IPS-NIHi11 (cell line): ENCODE measurements at places on chromosomes 12 and 14.
A peak's percentile ranks its signal among the peaks of the same experiment; 100 is the strongest.

DNA sequence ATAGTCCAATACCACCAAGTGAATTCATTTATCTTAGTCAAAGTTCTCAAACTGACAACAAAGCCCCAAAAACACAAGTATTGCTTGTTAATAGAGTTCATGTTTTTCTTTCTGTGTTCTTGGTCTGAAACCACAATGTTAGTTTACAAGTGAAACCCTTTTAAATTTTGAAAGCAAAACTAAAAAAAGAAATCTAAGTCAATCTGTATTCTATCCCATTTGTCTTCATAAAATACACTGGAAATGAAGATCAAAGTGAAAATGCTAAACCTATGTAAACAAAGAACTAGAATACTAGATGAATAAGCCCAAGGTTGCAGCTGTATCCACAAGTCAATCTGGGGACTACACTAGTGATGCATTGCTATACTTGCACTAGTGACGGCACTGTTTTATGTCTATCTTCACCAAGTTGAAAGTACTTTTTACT lies 10.4 kb downstream of the MAP4K5 start:
- no peak for DNase-seq

DNA sequence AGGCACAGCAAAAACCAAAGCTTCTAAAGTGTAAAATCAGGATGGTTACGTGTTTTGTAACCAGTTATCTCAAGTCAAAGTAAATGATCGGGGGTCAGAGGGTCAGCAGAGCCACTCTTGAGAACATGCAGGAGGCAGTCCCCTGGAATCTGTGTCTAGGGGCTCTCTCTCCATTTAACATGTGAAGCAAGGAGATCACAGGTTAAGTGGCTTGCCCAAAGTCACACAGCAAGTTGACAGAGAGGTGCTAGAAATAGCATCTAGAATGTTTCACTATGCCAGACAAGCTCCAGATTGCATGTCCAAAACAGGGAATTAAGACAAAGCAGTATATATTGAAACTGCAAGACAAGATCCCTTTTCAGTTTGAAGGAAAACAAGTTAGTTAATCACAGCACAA lies 33.4 kb downstream of the PPTC7 start:
- DNase-seq: no peak

DNA sequence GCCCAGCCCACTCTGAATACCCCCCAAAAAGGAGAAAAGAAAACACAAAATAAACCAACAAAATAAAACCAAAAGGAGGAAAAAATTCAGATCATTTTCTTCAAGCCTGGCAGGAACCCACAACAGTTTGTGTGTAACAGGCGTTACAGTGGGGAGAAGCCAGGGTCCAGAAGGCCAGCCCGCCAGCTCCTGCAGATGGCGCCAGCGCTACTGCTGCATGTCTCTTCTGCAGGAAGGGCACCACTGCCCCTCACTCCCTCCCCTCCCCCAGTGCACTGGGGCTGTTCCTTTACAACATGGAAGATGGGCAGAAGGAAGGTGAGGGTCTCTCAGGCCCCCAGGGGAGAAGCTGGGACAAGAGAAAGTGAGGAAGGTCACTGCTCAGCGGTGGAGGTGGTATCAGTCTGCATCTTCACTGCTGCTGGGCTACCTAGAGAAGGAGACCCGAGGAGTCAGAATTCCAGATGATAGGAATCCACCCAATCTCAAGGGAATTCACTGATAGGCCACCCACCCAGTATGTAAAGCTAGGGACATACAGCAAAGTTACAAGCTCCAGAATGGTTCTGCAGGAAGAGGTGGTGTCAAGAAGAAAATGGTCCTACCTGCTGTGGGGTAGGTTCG lies 2.3 kb upstream of the NOP2 start:
- peak; percentile 90 for DNase-seq

DNA sequence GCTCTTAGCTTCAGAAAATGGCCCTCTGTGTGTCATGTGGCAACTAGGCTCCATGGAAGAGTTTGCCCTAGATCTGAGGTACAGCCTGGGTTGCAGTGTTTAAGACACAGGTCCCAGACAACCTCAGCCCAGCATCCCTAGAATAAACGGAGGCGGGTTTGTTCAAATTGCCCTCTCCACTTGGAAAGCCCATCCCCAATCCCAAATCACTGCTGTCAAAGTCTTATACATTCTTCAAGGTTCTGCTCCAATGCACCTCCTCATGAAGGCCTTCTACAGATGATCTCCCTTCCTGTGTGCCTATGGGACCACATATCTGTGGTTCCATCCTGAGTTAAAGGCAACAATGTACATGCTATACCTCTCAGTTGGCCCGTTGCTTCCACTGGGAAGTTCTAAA lies 289.8 kb downstream of the DPF3 start:
- no peak for DNase-seq

GRCh38 chr12:39145175-39145999 lies 240.0 kb upstream of the CPNE8 start:
- DNase-seq: peak; percentile 78

- no peak for DNase-seq
Observed at GRCh38 chr14:66281036-66281776, 205.0 kb upstream of the CCDC196 start.

GRCh38 chr14:21039585-21040369 lies 2.4 kb upstream of the RNASE7 start:
- peak; percentile 73 for DNase-seq

DNA sequence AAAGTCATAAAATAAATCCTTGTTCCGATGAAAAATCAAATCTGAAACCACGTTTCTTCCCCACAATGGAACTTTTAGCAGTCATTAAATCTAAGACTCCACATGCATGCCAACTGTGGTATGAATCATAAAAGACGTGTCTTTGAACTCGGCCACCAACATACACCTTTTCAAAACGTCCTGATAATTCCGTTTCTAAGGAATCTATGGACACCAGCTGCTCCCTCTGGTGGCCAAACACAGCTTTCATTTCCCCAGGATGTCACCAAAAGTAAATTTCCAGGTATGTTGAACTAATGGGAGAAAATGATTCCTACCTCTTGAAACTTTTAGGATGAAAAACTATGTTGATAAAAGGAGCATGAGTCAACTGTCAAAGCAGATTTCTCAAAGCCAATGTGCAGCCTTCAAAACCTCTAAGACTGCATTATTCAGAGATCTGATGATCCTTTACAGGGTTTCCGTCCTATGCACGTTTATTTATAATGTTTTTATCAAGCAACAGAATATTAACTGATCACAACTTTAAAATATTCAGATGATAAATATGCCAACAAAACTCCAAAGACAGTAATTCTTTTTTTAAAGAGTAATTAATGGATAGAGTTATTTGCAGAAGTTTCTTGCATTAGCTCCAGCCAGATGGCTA lies 96.2 kb downstream of the CIT start:
- DNase-seq: peak; percentile 64

DNA sequence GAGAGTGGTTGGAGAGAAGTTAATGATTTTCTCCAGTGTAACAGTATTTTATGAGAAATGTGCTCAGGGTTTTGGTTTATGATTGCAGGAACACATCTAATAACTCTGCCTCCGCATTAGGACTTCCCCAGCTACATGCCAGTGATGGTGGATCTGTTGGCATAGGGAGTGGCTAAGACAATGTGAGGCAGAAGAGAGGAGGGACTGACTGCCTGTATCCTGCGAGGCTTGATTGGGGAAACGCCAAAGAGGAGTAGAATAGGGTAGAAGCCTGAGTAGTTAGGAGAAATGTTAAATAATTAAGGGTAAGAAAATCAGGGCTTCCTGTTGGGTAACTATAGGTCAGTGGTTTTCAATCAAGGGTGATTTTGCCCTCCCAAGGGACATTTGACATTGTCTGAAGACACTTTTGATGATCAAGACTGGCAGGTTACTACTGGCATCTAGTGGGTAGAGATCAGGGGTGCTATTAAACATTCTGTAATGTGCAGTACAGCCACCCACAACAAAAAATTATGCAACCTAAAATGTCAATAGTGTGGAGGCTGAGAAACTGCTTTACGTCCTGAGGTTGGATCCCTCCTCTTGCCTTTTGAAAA lies 12.8 kb downstream of the TDG start:
- no peak for DNase-seq

GRCh38 chr12:12683725-12684124 lies 12.3 kb downstream of the GPR19 start:
- DNase-seq: no peak

DNA sequence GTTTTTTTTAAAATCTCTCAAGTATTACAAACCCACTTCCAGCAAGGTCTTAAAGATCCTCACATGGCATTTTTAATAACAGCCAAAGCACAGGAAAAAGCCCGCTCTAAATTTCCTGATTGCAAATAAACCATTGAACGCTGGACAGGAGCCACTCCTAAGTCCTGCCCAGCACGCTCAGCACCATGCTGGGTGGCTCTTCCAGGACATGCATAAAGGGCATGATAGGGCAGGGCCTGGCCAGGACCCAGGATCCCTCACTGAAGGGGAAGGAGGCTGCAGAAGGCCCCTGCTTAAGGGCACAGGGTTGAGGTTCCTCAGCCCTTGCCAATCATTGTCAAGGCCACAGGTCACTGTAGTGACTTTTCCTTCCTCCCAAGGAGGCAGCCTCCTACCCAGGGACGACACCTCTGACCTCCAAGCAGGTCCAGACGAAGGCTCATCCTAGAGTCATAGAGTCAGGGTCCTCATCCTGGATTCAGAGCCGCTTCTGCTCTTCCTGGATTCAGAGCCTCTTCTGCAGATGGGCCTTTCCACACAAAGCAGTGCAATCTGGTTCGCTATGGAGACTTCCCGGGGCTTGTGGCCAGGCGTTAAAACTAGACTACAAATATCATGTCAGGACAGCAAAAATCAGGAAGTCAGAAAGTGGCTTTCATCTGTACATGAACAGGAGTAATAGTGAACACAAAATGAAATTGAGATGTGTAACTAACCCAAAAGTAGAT lies 123.8 kb downstream of the GCH1 start:
- no peak for DNase-seq

- no peak for DNase-seq
Observed at GRCh38 chr12:132451172-132451835, 38.6 kb upstream of the FBRSL1 start.
